ENCODE measurements at places on chromosomes 12 and 14.

GRCh38 chr14:33938131-33938949 lies 12.5 kb downstream of the EGLN3 start:
- DNase-seq = no peak

DNA sequence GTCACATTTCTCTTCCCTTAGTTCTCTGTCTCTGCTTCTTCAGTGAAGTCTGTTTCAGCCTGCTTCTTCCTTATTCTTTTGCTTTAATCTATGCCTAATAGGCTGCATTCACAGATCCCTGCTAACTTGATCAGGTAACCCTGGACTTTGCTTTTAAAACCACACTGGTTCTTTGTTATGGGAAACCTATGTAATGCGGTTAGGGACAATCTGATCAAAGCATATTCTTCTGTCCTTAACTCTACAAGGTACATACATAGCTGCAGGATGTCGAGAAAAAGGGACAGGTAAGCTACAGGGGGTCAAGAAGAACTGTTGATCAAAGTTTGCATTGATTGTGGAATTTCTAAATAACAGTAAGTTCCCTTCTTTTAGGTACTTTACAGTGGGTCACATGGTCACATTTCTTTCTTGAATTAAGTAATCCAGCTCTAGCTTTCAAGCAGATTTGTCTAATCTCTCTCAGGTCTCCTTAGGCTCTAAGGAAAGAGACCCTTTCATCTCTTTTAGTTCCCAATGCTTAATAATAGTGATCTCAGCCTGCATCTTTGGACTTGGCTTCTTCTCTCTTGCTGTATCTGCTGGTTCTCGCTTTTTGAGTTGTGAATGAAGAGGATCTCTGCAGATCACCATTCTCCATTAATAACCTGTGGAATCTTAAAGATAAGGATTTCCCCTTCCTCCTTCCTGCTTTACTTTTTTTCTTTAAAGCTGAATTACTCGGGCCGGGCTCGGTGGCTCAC lies 3.8 kb downstream of the COPZ1 start:
- no peak for DNase-seq

DNA sequence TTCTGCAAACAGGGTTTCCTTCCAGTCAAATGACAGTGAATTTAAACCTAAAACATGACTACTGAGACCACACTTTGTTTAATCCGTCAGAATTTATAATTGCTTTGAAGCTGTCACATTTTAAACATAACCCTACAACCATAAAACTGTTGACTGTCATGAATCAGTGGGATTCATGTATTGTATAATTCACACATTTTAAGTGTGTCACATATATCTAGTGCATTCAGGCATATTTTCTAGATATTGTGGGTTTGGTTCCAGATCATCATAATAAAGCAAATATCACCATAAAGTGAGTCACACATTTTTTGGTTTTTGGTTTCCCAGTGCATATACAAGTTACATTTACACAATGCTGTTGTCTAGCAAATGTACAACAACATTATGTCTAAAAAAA lies 304.4 kb downstream of the TMEM132D start:
- no peak for DNase-seq

DNA sequence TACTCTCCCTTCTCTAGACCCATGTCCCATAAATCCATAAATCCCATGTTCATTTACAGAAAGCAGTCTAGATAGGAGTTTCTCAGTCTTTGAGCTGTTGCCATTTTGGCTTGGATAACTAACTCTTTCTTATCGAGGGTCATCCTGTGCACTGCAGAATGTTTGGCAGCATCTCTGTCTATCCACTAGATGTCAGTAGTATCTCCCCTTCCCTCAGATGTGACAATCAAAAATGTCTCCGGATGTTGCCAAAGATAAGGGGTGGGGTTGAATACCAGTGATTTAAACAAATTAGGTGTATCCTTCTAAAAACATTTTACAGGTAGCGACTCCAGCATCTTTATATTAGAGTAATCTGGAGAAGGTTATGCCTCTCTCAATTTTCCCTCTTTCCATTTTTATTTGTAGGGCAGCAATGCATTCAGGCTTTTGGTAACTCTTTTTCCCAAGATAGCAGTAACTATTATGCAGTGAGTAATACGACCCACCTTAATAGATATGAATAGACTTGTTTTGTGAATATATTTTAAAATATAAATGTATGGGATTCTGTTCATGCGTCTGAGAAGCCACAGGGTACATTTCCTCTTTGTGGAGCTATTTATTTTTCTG lies 100.7 kb downstream of the LRRK2 start:
- peak; percentile 34 for DNase-seq

GRCh38 chr12:19312637-19313036 lies 126.7 kb upstream of the AEBP2 start:
- no peak for DNase-seq

GRCh38 chr12:19588951-19589350 lies 149.7 kb downstream of the AEBP2 start:
- no peak for DNase-seq

- DNase-seq = no peak
These were observed 17.2 kb upstream of the HHIPL1 start for GRCh38 chr14:99627510-99628381.

DNA sequence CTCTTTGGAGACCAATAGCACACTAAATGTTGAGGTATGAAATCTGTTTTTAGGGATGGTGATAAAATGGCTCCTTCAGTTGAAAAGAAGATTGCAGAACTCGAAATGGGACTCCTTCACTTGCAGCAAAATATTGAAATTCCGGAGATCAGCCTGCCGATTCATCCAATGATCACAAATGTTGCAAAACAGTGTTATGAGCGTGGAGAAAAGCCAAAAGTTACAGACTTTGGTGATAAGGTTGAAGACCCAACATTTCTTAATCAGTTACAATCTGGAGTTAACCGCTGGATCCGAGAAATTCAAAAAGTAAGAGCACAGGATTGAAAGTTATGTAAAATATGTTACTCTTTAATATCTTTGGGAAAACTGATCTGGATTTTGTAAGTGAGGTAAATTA lies 15.3 kb downstream of the DYNC1H1 start:
- DNase-seq = no peak

DNA sequence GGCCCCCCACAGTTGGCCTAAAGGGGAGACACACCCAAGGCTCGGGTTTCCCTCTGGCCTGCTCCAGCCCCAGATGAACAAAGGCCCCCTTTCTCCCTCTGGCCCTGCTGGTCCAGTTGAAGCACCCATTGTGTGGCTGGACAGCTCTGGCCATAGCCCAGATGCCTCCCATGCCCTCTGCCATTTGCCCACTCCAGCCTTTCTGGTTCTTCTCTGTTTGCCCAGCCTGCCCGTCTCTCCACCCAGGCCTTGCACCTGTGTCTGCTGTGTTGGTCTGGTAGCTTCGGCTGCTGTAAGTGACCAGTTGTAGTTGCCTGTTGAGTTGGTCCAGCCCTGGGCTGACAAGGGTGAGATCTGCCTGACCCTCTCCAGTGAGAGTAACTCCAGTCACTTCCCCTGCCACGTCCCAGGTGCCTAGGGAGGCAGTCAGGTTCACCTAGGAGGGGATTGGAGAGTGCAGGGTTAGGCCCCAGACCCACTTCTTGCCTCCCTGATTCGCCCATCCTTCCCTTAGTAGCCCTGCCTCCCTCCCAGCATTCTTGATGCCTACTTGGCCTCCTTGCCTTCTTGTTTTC lies 3.0 kb downstream of the B4GALNT1 start:
- DNase-seq = no peak
